ENCODE measurements at places on chromosomes 1 and 21. TPM values are rescaled to one million over a fixed set of nuclear protein-coding genes. Genes with fewer than 3 reads are reported as not detected.

GRCh38 chr1:109252893-109253802, 3.8 kb downstream of the CELSR2 start:
- DNase-seq = no peak

Gene CATSPERE
- polyA plus RNA-seq = 2.7 TPM

- DNase-seq = no peak
Observed at GRCh38 chr1:50959303-50959912, 659 bp downstream of the FAF1 start.

Gene BRDT
- polyA plus RNA-seq = not detected

GRCh38 chr1:222105393-222105737, 363.5 kb upstream of the DUSP10 start:
- DNase-seq = no peak

DNA sequence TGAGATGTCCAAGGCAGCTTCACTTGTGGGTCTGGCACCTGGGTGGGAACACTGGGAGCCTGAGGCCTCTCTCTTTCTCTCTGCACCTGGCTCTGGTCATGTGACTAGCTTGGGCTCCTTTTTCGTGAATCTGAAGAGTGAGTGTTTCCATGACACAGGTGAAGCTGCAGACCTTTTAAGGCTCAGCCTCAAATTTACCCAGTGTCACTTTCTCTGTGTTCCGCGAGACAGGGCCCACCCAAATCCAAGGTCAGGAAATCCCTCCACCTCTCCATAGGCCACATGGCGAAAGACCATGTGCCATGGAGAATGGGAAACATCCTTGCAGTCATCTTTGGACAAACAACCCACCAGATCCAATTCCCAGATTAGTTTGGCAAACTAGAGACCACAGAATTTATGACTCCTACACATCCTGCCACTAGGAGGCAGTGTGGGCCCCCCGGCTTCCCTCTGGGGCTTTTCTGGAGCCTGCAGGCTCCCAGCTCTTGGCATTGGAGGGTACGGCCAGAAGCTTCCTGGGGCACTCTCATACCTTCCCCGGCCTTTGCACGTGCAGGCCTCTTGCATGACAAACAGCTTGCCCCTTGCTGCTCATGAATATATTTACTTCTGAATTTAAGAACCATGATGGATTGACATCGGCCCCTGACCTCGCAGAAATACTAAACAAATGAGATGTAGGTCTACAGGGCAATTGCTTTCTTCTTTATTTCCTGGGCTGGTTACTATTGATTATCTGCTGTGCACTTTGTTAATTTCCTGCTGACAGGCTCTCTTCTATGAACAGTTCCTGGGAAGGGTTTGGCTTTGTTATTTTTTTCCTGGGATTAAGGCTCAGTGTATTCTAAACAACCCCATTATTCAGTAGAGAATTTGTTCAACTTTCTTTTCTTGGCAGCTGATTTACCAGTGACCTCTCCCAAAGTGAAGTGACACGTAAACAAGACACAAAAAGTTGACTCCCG, 180.7 kb downstream of the KAZN start:
- no peak for DNase-seq

Gene NR5A2
- polyA plus RNA-seq = 2.0 TPM

DNA sequence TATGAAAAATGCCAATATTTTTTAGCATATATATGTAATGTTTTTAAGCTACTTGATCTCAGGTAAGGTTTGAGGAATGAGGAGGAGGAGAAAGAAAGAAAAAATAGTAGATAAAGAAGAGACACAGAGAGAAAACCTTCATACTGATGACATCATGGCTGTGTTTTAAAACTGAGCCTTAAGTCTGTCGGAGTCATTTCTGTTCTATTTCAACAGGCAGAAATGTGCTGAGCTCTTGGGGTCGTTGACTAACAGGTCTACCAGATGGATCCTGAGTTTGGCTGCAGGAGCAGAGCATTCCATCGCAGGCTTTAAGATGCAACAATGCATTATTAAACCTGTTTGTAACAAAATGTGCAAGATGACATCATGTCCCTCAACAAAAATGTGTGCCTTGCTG, 356.0 kb downstream of the TGFB2 start:
- no peak for DNase-seq

Gene TLCD4
- polyA plus RNA-seq = 8.1 TPM

- no peak for DNase-seq
Observed at GRCh38 chr1:27098431-27099134, 56.3 kb downstream of the SLC9A1 start.

Gene CNN3
- 349 TPM for polyA plus RNA-seq

Gene SLFNL1
- 1.1 TPM for polyA plus RNA-seq

Gene FBXO42
- polyA plus RNA-seq = 20.5 TPM

GRCh38 chr21:34536311-34536710, 24.3 kb upstream of the KCNE1 start:
- no peak for DNase-seq

DNA sequence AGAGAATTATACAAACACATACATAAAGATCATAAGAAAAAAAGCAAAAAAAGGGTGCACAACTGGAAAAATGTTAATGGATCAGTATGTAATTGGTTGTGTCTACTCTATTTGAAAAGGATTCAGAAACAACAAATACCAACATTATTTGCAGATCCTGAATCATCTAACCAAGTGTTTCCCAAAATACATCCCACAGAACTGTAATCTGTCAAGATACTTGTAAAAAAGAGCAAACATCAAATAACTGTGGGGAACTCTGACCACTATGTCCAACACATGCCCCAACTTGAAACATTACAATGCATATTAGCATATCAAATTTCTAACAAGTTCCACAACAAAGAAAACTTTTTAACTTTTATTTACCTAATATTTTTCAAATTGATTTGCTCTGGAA, 22.6 kb downstream of the ANKRD13C start:
- no peak for DNase-seq
